T-helper 17 cell (primary cell): ENCODE measurements at places on chromosomes 1 and 21.

- no peaks in the 10 kb centered on the region for H3K27me3 ChIP-seq
- no peak for DNase-seq
- no peak overlapping the region for H3K4me3 ChIP-seq
- H3K27ac ChIP-seq: no peak overlapping the region
- no peaks in the 10 kb centered on the region for H3K4me1 ChIP-seq
These were observed 66.5 kb downstream of the TSEN15 start for GRCh38 chr1:184118046-184118445.

DNA sequence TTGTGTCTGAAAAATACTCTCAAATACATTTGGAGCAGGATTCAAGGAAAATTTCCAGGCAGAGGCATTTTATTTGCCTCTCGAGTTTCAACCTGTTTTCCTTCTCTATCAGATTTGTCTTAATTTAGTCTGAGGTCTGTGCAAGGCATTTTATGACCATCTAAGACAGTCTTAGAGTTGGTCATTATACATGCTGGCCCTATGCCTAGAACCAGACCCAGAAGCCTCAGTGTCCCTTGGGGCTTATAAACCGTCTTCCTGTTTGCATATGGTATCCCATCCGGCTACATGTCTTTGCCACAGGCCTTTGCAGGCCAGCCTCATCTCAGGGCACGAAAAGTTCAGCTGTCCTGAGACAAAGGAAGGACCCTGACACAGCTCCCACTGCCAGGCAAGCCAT, 346.1 kb downstream of the SIPA1L2 start:
- H3K4me1 ChIP-seq: peaks cover 5% of the 10 kb centered on the region
- H3K27ac ChIP-seq: no peak overlapping the region
- DNase-seq: no peak
- no peak overlapping the region for H3K4me3 ChIP-seq

DNA sequence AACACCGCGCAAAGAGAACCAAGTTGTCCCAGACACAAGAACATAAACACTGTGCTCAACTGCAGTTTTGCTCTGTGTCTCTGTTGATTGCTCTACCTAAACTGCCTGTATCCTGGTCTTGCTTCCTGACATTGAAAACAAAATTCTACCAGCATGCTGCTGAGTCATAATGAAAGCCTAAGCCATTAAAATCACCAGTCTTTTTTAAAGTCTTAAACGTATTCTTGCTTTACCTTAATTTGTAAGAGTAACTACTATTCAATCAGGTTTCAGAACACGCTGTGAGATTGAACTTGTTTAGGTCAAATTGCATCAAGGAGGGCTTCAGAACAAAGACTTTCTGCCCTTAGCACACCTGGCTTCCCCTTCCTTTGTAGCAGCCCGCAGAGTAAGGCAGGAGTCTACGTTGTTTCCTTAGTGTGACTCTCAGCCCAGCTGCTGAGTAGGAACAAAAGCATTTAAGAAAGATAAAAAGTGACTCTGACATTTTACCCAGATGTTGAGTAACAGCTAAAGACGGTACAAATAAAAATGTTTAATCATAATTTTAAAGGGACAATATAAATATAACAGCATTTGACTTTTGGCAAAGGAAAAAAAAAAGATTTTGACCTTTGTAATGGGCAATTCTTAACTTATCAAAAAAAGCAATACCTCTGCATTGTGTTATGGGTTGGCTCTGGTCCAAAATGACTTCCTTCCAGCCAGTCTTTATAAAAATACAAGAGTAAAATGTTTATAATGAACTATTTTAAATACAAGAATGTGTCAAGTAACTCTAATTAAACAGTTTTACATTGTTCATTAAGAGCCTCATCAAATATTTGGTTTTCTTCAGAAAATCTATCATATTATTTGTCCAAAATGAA, 186.9 kb upstream of the ADGRL4 start:
- no peaks in the 10 kb centered on the region for H3K36me3 ChIP-seq
- no peak overlapping the region for H3K4me3 ChIP-seq
- H3K27me3 ChIP-seq: no peaks in the 10 kb centered on the region
- DNase-seq: no peak

- no peak for DNase-seq
- peaks cover 4% of the 10 kb centered on the region for H3K4me1 ChIP-seq
- no peaks in the 10 kb centered on the region for H3K36me3 ChIP-seq
- H3K27me3 ChIP-seq: no peaks in the 10 kb centered on the region
- no peak overlapping the region for H3K4me3 ChIP-seq
These were observed 48.8 kb upstream of the RAB4A start for GRCh38 chr1:229222081-229222480.

- no peak overlapping the region for H3K4me3 ChIP-seq
- no peak for DNase-seq
- H3K27me3 ChIP-seq: peaks cover 54% of the 10 kb centered on the region
- no peak overlapping the region for H3K27ac ChIP-seq
- H3K4me1 ChIP-seq: no peaks in the 10 kb centered on the region
These were observed 39.7 kb downstream of the GNG12 start for GRCh38 chr1:67793562-67793961.

DNA sequence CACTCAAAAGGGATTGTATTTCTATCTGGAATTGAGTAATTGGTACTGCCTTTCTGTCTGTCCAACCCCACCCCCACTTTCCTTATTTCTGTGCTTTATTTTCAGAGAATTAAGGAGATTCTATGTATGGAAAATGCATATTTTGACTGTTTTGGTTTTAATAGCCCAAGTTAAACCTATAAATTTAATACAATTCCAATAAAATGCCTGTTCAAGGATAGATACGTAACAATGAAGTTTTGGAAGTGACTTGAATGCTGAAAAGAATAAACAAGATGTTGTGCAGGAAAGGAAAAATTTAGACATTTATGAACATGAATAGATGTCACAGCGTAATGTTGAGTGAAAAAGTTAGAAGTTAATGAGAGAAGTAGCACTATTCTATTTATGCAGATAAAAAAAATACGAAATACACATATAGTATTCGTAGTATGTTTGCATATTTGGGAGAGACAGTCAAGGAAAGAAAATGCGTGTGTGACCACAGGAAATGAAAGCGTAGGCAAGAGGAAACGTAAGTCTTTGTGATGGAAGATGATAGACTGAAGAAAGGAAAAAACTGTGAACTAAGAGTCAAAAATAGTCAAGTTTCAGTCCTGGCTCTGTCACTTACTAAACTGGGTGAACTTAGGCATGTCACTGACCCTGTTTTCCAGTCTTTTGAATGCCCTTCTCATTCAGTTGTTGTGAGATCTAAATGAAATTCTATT, 62.1 kb downstream of the MEF2D start:
- no peak for DNase-seq
- H3K4me1 ChIP-seq: peaks cover 29% of the 10 kb centered on the region
- no peak overlapping the region for H3K4me3 ChIP-seq
- peaks cover 93% of the 10 kb centered on the region for H3K27me3 ChIP-seq

DNA sequence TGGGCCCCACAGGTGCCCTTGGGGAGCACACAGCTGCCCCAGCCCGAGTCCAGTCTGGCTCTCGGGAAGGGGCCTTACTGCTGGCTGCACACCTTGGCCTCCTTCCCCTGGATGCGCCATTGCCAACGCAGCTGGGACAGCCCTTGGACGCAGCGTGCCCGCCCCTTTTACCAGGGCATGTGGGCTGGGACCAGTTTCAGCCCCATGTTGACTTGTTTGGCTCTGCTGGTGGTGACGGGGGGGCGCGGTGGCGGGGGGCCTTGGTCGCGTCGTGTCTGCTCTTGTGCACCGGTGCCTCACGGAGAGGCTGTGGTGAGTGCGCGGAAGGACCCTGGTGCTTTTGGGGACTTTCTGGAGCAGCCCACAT, 19.6 kb downstream of the SKI start:
- no peak for DNase-seq
- H3K4me1 ChIP-seq: peaks cover 44% of the 10 kb centered on the region
- no peaks in the 10 kb centered on the region for H3K27me3 ChIP-seq
- peak overlapping the region; percentile 66 for H3K27ac ChIP-seq
- H3K4me3 ChIP-seq: peak overlapping the region; percentile 33

DNA sequence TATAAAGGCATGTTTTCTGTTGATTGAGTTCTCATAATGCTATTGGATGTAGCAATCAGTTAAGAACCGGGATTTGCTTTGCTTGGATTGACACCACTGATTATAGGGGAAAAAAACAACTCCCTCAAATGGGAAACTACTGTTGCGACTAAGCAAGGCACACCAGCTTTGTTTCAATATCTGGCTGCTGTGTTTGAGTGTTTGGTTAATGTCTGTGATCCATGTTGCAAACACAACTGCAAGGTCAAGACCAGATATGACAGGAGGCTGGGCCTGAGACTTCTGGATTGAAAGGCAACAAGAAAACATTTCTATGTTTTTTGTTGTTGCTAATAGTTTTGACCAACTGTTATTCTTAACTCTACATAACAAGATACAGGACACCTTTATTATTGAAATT, 50.7 kb downstream of the MTR start:
- H3K27me3 ChIP-seq: no peaks in the 10 kb centered on the region
- peaks cover 12% of the 10 kb centered on the region for H3K36me3 ChIP-seq
- no peak for DNase-seq
- no peak overlapping the region for H3K4me3 ChIP-seq
- H3K27ac ChIP-seq: no peak overlapping the region

- H3K4me1 ChIP-seq: peaks cover 12% of the 10 kb centered on the region
- H3K27ac ChIP-seq: no peak overlapping the region
- H3K4me3 ChIP-seq: no peak overlapping the region
- no peak for DNase-seq
- H3K27me3 ChIP-seq: peaks cover 8% of the 10 kb centered on the region
These were observed 144.4 kb upstream of the ZNF644 start for GRCh38 chr1:91166106-91166712.

GRCh38 chr1:107057197-107058133, 991 bp downstream of the PRMT6 start:
- peak overlapping the region; percentile 89 for H3K27ac ChIP-seq
- DNase-seq: no peak
- no peaks in the 10 kb centered on the region for H3K27me3 ChIP-seq

DNA sequence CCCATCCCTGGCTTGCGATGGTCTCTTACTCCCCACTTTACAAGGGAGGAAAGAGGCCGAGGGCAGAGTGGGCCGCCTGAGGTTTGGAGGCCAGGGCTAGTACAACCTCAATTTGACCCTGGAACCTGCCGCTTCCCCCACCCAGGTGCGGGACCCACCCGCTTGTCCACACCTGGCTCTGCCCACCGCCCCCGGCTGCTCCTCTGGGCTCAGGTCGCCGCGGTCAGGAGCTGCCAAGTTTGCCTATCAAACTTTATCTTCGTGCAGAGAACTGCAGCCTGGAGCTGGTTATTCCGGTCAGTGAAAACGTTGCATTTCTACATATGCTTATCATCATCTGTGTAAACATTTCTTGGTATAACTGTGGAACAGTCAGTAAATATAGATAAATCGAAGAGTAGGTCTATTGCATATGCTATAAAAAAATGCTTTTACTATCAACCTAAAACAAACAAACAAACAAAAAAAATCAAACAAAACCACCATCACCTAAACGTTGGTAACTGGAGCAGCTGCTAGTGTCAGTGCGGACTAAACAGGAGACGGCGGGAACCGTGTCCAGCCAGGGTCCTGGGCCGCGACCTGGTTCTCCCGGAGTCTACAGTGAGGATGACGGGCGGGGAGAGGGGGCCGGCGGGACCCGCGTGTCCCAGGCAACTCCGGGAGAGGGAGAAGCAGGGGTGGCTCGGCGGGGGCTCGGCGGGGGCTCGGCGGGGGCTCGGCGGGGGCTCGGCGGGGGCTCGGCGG, 906 bp upstream of the ADARB1 start:
- H3K36me3 ChIP-seq: peaks cover 2% of the 10 kb centered on the region
- peak overlapping the region; percentile 99 for H3K4me3 ChIP-seq
- no peak for DNase-seq
